NCI-H2081 treated with DMSO at 0.1 percent for 48 hours (cell line): ENCODE measurements at places on chromosomes 7 and 10.

DNA sequence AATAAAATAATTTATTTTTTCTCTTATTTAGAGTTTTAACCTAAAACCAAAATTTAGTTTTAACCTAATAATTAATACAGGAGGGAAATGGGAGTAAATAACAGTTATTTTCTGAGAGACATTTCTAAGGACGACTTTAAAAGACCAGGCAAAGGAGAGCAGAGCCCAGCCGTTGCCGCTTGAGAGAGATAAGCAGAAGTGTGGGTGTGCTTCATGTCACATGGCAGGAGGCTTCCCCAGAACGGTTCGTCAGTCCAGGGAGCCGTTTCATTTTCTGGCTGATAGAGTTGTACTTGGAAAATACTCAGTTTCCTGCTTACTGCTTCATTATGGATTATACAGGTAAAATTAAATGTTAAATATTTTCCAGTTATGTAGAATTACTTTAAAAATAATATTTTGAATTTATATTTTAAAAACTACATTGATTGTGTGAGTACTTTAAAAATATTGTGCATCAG is 61.4 kb downstream of the ST7 start:
- no peak for DNase-seq

DNA sequence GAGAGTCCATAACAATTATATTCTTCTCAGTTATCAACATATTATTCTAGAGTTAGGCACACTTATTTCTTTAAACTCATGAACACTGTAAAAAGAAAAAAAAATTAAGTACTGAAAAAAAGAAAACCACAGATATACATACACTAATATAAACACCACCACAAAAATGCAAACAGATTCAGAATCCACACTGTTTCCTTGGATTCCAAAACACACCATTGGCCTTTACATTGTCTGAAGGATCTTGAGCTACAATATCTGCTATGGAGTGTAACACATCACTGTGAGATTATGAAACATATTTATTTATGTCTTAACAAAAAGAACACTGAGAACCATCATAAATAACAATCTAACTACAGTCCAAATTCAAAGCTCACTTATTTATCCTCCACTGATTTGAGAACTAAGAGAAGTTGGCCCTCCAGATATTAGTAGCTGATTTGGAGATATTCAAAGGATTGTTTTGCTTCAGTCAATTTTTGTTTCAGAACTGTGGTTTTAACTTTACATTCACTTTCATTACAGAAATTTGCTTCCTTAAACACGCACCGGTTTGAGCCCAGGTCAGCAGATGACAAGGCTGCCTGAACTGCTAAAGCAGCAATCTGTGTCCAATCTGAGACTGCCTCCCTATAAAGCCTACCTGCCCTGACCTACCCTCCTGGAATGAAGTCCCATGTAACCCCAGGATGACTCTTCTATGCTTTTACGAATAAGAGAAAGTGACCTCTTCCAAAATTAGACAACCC is 47.0 kb upstream of the CDK1 start:
- DNase-seq = no peak

GRCh38 chr10:44060221-44060620 is 324.7 kb downstream of the CXCL12 start:
- no peak for DNase-seq

- DNase-seq = no peak
Measured at GRCh38 chr10:132817701-132818211, 31.8 kb upstream of the NKX6-2 start.

DNA sequence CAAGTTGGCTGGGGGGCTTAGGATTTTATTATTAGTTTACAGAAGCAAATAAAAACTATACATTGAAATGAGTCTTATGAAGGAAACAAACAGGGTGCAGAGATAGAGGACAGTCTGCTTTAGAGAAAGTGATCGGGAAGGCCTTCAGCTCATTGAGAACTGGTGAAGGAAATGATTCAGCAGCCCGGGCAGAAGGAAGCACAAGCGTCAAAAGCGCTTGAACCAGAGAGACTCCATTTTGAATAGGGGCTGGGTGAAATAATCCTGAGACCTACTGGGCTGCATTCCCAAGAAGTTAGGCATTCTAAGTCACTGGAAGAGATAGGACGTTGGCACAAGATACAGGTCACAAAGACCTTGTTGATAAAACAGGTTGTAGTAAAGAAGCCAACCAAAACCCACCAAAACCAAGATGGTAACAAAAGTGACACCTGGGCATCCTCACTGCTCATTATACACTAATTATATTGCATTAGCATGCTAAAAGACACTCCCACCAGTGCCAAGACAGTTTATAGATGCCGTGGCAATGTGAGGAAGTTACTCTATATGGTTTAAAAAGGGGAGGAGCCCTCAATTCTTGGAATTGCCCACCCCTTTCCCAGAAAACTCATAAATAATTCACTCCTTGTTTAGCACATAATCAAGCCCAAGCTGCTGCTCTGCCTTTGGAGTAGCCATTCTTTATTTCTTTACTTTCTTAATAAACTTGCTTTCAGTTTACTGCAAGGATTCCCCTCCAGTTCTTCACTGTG is 83.1 kb upstream of the MPP7 start:
- no peak for DNase-seq

DNA sequence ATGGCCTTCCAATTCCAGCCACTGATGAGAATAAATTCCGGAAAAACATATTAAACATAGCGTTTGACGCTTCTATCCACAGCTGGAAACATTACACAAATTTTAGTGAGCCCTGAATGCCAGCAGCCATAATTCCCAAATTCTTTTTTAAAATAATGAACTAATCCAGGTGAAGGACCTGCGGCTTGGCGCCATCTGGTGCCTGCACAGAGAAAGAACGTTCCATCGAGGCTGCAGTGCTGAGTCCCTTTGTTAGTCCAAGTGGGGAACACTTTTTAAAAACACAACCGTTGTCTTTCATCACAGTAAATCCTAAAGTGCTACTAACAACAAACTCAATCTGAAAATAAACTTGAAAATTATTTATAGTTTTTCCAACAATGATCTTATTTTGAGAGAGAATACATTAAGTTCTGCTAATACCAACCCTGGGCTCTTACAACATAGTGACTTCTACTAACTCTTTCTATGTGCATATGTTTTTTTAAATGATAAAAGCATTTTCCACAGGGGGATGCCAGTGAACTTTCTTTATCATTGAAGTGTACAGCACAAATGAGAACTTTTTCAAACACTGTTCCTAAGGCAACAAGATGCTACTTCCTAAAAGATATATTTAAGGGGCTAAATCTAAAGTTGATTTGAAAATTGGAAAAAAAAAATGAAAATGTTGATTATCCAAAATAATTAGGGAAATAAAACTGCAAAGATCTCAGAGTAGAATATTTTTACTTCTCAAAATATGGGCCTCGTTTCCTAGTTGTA is 166.9 kb upstream of the RNF32 start:
- DNase-seq = peak; percentile 15

DNA sequence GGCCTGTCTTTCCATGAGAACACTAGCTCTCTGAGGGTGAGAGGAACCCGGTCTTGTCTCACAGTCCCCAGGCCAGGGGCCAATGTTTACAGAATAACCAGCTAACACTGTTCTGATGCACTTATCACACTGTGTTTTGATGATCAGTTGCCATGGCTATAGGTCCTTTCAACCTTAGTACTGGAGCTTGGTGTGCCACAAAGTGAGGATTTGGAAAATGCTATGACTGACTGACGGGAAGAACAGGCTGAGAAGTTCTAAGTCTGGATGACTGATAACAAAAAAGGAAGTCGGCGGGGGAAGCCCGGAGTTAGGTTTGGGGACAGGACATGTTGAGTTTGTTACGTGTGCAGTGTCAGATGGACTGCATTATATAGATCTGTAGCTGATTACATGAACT is 141.8 kb downstream of the CTTNBP2 start:
- DNase-seq = no peak

GRCh38 chr7:4882169-4883032 is 1.1 kb downstream of the RADIL start:
- DNase-seq = no peak

DNA sequence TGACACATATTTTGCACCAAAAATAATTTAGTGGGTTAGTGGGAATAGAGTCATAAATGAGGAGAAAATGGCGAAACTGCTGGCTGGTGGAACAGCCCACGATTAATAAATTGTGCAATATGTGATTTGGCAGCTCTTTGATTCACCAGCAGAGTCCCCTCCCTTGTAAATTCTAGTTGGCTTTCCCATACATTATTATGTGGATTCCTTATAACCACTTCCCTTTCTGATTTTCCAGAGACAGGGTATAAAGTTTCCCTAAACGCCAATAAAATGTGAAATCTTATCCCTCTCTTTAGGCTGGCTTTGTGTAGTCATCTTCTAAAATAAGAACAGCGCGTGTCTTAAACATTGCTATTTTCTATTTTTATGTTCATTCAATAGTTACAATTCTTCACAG is 149.4 kb upstream of the FERD3L start:
- DNase-seq = no peak

DNA sequence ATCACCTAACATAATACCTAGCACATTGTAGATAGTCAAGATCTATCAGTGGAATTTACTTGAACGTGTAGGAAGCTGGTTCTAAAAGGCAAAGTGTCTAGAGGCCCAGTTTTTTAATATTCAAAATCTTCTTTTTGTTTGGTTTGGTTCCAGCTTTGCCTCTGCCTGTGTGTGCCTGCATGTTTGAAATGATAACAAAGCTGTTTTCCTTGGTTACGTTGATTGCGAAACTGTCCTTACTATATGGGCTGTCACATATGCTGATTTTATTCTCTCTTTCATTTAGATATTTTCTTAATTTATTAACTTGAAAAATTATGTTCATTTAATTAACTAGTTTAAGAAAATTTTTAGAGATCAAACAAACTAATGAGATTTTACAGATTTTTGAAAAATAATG is 237.3 kb downstream of the SEMA3A start:
- DNase-seq = no peak

DNA sequence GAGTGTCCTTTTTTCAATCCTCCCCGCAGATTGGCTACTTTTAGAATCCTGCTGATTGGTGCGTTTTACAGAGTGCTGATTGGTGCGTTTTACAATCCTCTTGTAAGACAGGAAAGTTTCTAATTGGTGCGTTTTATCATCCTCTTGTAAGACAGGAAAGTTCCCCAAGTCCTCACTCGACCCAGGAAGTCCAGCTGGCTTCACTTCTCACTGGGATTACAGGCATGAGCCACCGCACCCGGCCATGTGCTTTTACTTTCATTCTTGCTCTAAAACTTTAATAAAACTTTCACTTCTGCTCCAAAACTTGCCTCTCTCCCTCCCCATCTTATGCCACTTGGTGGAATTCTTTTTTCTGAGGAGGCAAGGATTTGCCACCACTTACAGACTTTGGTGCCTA is 17.0 kb upstream of the WAPL start:
- no peak for DNase-seq

- peak; percentile 95 for DNase-seq
Measured at GRCh38 chr7:5423976-5424748, 528 bp upstream of the TNRC18 start.

DNA sequence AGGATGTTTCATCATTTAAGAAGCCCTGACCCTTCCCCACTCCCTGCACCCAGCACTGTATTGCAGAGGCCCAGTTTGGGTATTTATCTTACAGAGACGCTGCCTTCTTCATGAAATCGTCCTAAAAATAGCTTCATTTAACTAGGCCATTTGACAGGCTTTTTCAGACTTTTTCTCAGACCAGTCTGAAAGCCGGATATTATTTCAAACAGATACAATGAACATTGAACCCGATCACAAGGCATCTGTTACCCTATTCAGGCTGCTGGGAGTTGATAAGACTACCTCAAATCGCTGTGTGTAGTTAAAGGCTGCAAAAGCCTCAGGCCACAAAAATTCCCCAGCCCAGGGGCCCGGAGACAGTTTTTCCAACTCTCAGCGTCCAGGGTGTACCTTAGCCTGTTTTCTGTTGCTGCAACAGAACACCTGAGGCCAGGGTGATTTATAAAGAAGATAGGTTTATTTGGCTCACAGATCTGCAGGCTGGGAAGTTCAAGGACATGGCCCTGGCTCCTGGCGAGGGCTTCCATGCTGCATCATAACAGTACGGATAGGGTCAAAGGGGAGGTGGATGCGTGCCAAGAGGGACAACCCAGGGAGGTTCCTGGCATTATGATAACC is 130.7 kb upstream of the SH2B2 start:
- no peak for DNase-seq

GRCh38 chr10:26372513-26373354 is 65.4 kb upstream of the APBB1IP start:
- DNase-seq = no peak

- DNase-seq = no peak
Measured at GRCh38 chr10:1114719-1115606, 58.8 kb downstream of the WDR37 start.

GRCh38 chr7:47211519-47211973 is 370.4 kb downstream of the TNS3 start:
- DNase-seq = no peak

- peak; percentile 55 for DNase-seq
Measured at GRCh38 chr10:70729763-70730357, 55.3 kb downstream of the TBATA start.

- no peak for DNase-seq
Measured at GRCh38 chr7:96968981-96969380, 36.4 kb upstream of the DLX6 start.

DNA sequence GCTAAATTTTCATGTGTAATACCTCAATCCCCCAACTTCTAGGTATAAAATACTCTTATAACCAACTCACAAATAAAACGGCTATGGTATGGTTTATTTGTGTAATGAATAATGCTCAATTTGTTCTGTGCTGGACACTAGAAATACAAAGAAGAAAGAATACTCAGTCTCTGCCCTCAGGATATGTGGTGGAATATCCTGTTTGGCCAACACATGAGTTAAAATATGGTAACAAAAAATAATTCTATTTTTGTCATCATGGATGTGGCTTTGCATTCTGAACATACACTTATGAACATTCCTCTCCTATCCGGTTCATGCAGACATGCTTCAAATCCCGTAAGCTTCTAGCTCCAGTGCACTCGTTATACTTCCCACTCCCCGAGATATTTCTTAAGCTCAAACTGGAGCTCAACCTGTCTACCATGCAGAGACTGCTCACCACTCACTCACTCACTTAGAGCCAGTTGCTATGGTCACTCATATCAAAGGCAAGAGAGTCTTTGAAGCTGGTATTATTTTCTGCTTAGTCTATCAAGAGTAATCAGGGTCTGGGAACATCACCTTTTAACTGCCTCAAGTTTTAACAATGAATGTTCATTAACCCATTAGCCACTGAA is 53.8 kb upstream of the SLC16A12 start:
- DNase-seq = no peak
